ENCODE measurements at places on chromosomes 12 and 14.
A peak's percentile ranks its signal among the peaks of the same experiment; 100 is the strongest.

DNA sequence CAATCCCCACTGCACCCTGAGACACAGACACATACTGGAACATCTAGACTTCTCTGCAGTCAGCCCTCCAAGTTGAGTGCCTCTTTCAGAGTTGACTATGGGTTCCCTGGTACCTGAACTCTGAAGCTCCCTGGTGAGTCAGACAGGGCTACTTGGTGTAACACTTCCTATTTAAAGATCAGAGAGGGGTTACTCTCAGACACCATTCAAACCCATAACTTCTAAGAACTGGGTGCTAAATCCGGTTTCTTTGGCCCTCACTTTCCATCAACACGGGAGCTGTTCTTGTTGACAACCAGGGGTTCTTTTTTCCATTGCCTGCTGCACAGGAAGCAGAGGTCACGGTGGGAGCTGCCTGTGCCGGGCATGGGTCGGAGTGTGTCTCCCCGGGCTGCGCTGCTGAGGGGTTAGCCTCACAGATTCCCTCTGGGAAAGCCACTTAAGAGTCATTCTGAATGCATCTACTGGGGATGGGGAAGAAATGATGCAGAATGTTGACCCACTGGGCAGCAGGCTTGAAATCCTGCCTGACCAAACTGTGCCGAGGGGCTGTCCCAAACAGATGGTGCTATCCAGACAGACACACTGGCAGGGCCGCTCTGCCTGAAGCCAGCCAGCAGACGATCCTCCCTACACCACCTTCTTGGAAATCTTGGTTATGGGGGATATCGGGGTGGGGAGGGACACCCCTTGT is 74.1 kb downstream of the PITPNM2 start:
- peak; percentile 38 for DNase-seq

- no peak for DNase-seq
These were observed 41.8 kb upstream of the PTPRR start for GRCh38 chr12:70962226-70962794.

DNA sequence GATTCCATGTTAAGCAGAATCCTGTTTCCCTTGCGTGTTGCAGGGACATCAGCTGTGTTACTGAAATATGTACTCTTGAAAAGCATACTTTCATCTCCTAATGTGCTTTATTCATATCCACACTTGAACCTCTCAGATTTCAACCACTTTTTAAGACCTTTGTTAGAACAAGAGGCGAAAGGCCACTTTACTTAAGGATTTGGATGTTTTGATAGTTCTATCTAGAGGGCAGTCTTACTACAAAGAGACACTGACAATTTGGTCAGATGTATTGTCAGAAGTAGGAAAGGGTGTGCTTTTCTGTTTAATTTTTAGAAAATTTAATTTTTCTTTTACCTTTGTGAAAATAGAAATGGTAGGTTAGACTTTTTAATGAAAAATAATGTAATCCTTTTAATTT is 267.9 kb downstream of the TMTC2 start:
- DNase-seq: no peak

- no peak for DNase-seq
These were observed 566.5 kb downstream of the LRFN5 start for GRCh38 chr14:42173206-42173605.

DNA sequence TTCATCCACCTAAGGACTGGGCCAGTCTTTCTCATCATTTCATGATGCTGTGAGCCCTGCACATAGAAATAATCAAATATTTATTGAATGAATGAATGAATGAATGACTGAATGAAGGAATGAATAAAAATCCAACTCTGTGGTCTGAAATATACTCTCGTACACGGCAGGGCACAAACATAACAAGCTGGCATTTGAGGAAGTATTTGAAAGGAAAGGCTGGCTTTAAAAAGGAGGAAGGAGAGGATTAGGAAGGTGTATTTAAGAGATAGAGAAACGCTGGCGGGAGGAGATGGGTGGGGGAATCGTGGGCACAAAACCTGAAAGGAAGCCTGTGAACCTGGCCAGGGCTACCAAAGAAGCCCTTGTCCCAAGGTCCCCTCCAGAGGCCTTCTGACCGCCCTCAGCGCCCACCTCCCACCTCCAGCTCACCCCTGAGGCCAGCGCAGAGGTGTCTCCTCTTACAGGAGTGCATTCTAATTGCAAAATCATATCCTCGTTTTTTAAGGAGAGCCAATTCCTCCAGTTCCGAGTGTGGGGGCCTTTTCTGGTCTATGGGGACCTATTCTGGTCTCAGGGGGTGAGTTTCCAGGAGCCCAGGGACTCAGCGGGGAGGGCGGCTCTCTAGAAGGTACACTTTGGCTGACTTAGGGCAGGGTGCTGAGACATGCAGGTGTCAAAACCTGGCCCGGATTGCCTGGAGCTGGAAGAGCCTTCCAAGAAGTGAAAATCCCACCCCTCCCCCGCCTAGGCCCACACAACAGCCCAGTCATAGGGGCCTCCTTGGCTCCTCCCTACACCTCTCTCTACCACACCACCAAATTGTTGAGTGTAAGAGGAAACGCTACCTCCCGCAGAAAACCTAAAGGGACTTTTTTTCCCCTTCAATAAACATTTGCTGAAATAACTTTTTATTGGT is 8.7 kb upstream of the JDP2 start:
- DNase-seq: no peak

DNA sequence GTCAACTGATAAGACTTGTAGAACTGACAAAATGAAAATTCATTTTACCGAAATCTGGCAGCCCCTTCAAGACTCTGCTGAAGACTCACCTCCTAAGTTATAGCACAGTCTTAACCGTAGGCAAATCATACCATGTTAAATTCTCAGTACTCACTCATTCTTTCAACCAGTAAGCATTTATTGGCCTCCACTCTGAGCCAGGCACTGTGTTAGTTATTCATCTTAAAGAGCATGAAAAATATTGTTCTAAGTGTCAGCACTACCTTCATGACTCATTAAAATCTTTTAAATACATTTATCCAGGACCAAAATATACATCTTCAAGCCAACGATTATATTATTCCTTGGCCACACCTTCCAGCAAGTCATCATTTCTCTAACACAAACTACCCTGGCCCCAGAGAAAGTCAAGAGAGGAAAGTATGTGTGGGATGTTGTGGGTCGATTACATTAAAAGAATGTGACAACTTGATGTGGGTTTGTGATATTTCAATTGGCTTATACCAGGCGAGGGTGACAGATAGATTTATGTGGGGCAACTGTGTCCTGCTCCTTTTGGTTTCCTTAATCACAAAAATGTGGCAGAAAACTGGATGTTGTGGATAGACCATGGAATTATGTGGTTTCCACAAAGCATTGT is 55.0 kb downstream of the TMEM30B start:
- DNase-seq: no peak

DNA sequence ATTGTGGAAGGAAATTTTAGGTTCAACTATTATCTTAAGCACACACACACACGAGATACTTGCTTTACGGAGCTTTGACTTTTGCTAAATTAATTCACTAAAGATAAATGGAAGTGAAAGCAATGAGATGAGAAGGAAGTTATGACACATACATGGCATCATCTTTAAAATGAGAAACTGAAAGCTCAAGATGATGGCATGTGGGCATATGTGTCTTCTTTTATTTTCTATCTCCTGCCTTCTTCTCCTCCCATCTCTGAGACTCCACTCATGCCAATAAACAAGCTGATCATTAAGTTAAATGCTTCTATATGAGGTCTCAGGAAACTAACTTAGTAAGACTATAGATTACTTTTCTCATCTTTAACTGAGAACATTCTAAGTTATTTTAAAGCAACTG is 216.7 kb downstream of the MED13L start:
- DNase-seq: no peak

- DNase-seq: no peak
These were observed 123.3 kb downstream of the TTLL5 start for GRCh38 chr14:75784314-75784686.

GRCh38 chr14:54489318-54489683 is 521 bp upstream of the GMFB start:
- no peak for DNase-seq

DNA sequence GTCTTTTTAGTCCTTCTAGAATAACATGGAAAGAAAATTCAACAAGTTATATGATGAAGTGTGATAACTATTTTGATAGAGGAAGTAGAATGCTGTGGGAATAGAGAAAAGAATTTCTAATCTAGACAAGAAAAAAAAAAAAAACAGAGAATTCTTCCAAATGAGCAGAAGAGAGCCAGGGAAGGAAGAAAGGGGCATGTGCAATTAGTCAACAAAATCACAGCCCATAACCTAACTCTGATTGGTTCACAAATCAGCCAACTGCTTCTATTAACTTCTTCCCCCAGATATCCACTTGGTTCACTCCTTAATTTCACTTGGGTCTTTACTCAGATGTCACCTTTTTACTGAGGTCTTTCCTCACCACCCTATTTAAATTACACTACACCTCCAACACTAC is 69.5 kb downstream of the BTG1 start:
- no peak for DNase-seq

DNA sequence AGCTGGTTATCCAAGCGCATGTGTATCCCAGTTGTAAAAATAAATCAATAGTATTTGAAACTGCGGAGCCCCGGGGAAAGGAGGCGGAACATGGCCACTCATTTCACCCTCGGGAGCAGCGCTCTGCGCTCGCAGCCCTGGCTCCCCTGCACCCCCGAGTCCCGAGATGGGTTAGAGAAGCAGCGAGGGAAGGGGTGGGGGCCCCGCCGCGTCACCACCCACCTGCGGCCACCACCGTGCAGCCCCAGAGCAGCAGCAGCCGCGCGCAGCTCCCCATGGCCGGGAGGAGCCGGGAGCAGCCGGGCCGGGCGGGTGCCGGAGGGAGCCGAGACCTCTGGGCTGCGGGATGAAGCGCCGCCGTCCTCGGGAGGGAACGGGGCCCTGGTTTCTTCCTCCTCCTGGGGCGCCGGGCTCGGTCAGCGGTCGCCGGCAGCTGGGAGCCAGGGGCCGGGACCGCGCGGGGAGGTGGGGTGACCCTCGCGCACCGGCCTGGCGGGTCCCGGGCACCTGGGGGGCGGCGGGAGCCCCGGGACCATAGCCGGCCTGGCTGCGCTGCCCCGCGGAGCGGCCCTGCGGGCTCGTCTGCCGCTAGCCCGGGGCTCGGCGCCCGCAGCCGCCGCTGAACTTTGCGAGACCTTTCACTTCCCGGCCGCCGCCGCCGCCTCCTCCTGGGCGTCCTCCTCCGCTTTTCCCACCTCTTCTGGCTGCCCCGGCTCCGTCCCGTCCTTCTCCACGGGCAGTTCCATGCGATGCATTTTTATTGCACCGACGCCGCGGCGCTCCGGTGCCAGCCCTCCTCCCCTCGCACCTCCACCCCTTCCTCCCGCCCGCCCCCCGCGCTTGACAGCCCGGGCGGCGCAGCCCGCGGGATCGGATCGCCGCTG is at the start of gene NTN4:
Gene NTN4 (minus strand): TSS at position 732 of the 884 bp plus-strand sequence. CDS start 455 bp downstream, at position 277.
- no peak for DNase-seq

- DNase-seq: no peak
These were observed 159.8 kb upstream of the DAAM1 start for GRCh38 chr14:59028476-59029202.

DNA sequence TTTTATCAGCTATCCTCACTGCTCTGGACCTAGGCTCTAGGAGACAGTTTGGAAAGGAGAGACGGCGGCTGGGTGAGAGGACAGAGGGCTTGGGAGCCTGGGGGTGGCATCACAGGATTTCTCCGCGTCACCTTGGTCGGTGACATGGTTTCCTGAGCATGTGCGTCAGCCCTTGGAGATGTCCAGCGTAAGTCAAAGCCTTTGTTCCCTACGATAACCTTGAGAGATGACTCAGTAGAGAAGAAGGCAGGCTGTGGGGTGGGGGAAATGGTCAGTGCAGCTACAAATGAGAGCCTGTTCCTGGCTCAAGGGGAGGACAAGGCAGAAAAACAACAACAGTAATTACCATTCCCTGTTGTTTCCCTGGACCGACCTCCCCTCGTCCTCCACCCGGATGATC is 90.2 kb upstream of the TBX3 start:
- DNase-seq: no peak

DNA sequence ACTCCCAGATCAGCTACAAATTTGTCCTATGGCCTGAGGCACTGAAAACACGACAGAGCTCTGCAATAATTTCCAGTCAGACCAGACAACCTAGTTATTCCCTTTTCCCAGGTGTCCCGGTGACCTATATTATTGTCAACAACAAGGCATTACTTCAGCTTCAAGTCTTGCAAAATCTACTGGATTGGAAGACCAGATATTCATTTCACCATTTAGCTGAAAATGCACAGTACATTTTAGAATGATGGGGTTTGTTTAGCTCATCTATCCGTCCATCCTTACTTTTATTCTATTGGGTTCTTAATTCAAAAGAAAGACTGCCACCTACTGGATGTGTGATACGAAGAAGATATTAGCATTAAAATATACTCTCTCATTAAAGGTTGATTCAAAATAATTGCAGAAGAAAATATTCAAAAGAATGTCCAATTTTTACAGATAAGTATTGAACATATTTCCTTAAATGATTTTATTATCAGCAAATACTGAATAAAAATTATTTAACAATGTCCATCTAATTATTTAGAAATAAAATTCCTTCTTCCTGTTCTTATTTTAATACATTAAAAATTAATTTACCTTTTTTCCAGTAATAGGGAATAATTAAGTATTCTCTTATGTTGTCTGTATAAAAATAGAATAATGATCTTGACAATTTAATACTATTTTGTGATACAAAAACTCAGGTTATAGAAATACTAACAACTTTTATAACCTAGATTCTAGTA is 244.9 kb upstream of the LRIG3 start:
- no peak for DNase-seq

DNA sequence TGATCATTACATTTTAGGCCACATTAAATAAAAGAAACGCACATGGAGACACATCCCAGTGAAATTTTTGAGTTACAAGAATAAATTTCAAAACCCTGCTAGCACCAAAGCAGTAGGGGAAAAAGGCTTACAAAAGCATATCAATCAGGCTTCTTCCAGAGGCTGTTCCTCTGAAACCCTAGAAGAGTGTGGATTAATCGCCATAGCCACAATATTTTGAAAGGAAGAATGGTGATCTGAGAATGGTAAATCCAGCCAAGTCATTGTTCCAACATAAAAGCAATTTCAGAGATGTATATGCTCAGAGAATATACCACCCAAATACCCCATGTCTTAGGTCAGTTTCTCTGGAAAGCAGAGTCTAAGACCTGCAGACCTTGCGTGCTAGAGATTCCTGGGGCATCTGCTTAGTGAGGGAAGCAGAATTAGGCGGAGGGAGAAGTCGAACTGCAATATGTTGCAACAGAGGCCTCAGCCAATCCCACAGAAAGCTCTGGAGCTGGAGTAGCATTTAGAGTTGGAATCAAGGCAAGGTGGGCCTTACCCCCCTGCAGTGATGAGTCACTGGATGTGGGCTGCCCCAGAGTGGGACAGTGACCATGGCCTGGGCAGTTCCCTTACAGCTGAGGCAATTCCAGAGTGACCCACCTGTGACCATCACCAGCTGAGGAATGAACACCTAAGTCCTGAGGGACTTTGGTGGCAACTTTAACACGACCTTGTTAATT is 125.2 kb downstream of the NTF3 start:
- no peak for DNase-seq

DNA sequence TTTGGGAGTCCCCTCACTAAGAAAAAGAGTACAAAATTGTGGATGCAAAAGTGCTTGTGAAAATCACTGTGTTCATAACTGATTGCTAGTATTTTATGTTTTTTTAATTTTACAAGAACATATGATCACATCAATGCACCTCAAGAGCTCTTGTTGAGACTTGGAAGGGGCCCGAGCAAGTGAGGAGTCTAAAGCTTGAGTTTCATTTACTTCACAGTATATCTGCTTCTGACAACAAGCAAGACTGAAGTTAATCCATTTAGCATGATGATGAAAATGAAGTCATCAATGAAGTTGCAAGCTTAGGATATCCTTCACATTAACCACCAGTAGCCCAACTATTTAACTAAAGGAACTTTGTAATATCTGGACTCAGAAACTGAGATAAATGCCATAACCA is 182.5 kb upstream of the DIO2 start:
- no peak for DNase-seq

GRCh38 chr14:88533064-88533602 is 21.7 kb downstream of the PTPN21 start:
- DNase-seq: no peak
